ENCODE measurements at places on chromosomes 11 and 22.

DNA sequence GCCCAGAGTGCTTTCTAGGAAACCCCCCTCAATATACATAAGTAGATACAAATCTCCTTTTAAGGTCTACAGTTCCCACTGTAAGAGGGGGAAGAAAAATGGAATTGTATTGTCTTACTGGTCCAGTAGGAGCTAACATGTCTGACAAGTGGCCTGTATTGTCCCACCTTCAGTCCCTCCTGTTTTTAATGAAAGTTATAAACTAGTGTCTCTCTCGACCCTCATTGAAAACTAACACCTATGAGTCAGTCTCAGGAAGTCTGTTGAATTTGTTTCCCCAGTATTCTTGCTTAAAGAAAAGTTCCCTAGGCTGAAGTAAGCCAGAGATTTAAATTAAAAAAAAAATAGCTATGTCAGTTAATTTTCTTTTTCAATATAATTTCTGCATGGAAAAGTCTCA lies 69.3 kb downstream of the TTC17 start:
- no peak for DNase-seq

DNA sequence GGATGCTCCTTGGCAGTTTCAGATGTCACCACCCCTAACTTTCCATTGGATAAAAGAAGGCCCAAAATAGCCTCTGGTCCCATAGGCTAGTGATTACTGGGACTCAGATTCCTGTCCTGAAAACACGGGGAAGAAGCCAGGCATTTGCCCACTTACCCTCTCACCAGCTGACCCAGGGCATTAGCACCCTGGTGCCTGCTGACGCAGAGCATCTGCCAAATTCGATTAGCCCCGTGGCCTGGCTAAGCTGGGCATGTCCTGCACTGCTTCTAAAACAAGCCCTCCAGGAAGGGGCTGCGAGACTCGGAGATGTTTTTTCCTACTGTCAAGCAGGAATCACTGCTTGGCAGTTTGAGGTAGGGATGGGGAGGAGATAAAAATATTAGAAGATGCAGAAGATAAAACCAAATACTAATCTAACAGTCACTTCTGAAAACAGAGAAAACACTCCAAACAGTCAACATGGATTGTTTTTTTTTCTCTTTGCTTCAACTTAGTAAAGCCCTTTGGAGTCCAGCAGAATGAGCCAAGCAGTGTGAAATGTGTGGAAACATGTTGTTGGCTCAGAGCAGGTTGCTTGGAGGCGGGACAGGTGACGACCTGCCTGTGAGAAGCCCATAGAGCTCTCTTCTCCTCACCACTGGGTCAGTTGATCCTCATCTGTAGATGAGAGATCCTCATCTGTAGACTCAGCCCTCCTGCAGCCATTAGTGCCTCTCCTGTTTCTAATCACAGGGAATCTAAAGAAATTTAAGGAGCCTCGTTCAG lies 54.0 kb downstream of the BDNF start:
- no peak for DNase-seq

DNA sequence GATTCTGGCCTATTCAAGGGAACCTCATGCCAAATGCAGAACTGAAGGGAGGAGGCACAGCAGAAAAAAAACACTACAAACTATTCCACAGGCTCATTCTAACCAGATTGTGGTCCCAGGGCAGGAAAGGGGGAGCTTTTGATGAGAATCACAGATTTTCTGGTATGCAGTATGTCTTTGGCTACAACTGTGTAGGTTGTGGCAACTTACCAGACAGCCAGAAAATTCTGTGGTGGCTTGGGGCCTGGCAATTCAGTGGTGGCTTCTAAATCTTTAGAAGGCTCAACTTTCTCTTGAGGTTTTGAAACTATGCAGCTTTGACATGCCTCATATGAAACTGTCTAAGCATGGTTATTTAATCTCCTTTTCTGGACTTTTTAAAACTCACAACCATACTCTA lies 850.8 kb upstream of the CCDC90B start:
- DNase-seq, result no peak

- DNase-seq, result no peak
These were observed 4.1 kb upstream of the VSIG2 start for GRCh38 chr11:124756033-124756752.

GRCh38 chr11:75324740-75325139 lies 26.7 kb downstream of the ARRB1 start:
- DNase-seq, result no peak

DNA sequence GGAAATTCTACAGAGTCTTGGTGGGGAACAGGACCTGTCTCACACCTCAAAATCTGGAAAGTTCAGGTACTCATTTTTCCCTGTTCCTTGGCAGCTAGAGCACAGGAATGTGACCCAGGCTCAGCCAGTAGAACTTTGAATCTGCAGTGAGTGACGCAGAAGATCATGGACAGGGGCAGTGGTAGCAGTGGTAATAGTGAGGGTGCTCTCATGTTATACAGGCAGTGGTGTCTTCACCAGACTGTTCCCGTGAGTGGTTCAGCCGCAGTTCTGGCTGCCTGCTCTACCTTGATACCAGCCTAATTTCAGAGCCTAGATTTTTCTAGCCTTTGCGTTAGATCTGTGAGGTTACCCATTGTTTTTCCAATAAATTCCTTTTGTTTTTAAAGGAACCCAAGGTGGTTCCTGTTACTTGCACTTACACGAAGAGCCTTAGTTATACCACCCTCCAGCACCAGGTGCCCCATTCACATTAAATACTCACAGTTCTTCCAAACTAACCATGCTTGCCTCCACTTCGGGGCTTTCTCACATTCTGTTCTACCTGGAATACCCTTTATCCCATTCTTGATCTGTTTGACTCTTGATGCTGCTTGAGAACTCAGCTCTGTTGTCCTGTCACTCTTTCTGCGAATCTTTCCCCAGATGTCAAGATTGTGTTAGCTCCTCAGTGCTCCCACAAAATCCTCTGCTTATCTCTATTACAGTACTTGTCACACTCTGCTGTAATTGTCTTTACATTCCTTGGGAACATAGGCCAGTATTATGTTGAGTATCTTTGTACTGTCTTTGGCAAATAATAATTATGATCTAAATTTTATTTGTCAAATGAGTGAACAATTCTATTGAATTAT lies 47.8 kb downstream of the SWAP70 start:
- DNase-seq, result no peak

DNA sequence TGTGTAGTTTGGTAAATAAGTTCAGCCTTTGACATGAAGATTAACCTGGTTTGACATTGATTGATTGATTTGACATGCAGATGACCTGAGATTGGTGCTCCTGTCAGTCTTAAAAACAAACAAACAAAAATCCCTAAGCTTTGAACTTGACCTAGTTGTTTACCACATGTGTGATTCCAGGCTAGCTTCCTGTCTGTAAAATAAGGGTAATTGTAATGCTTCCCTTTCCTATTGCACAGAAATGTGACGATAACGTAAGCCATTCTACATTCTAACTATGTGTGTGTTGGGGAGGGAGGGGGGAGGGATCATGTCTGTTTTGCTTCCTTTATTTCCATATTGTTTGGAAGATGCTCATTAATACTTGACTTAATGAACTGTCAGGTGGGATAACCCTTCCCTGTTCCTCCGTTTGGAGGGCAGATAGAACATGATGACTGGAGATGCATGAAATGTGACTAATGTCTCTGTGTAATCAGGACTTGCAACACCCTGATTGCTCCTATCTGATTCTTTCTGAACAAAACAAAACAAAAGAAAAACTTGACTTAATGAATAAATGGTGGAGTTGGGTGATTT lies 106.1 kb upstream of the CLMP start:
- no peak for DNase-seq

- no peak for DNase-seq
These were observed 4.2 kb downstream of the SLC17A6 start for GRCh38 chr11:22342211-22343031.

DNA sequence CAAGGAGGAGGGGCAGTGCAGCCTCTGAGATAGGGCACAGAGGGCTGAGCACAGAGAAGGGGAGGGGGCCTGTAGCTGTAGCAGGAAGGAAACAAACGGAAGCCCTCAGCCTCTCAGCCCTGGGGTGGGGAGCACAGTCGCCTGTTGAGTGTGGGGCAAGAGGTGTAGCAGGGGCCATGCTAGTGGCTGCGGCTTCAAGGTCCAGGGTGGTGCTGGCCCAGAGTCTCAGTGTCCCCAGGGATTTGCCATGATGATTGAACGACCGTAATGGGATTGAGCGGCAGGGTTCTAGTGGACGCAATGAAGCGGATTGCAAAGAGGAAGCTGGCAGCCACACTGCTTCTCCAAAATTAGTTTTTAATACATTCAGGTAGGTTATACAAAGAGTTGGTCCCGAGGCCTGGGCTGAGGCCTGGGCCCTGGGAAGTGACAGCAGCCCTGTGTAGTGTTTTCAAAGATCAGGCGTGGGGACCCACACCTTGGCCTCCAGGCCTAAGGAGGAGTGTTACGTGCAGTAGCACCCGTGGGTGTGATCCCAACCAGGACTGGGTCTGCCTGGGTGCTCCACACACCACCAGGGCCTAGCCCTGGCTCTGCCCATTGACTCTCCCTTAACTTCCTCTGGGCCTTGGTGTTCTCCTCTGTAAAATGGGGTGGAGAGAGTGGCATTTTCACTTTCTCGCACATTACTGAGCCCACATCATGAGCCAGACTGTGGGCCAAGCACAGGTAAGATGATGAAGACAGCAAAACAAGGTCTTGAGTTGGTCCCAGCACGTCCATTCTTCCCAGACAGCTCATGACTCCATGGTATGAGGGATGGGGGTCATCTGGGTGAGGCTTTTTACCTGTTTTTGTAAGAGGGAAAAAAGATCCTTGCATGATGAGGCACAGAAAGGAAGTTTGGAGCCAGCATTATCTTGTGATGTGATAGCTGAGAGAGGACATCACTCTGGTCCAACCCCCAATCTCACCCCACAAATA lies 13.1 kb downstream of the LRRC32 start:
- DNase-seq, result no peak

- no peak for DNase-seq
These were observed 27.6 kb upstream of the BMAL1 start for GRCh38 chr11:13249992-13250391.

DNA sequence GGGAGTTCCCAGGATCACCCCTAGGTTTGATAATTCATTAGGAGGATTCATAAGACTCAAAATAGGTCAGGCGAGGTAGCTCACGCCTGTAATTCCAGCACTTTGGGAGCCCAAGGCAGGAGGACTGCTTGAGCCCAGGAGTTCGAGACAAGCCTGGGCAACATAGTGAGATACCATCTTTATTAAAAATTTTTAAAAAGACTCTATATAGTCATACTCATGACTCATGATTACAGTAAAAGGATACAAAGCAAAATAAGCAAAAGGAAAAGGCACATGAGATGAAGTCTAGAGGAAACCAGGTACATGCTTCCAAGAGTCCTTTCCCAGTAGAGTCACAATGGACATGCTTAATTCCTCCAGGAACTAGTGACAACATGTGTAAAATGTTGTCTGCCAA lies 13.9 kb upstream of the PTS start:
- DNase-seq, result no peak

DNA sequence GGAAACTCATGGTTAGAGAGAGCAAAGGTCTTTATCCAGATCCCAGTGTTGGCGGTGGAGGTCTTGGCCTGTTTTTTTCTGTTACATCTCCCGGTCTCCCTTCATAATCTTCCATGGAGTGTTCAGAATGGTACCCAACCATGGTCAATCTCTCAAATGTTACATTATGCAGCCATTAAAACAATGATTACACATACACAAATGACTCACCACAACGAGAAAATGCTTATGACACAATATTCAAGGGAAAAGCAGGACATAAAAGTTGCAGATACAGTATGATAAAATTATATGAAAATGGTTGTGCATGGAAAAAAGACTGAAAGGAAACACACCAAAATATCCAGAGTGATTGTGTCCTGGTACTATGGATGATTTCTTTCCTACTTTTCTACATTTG lies 17.8 kb upstream of the CSNK1E start:
- no peak for DNase-seq

DNA sequence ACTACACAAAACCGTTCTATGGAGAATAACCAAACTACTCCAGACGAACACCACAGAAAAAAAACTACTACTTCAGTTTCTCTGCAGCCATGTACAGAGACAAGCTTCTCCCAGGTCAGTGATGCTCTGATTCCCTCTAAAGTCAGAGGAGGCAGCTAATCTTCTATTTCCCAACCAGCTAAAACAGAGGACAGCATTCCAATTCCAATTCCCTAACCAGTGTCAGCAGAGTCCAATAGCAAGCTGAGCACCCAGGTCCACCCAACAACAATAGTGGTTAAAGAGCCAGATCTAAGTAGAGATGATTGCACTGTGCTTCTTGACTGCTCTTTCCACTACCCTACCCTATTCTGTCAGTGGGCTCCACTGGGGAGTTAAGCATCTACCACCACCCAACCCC lies 6.7 kb downstream of the XKR3 start:
- no peak for DNase-seq

GRCh38 chr11:118415739-118416068 lies 14.3 kb downstream of the ATP5MG start:
- no peak for DNase-seq

GRCh38 chr11:28833670-28834069 lies 725.5 kb downstream of the METTL15 start:
- no peak for DNase-seq

- no peak for DNase-seq
These were observed 128.1 kb upstream of the E2F8 start for GRCh38 chr11:19368726-19369375.

GRCh38 chr11:43359422-43359818 lies 700 bp downstream of the TTC17 start:
- no peak for DNase-seq

GRCh38 chr11:70712471-70712870 lies 314.1 kb downstream of the CTTN start:
- no peak for DNase-seq

- no peak for DNase-seq
These were observed 102.9 kb downstream of the MED15 start for GRCh38 chr22:20610243-20610686.

DNA sequence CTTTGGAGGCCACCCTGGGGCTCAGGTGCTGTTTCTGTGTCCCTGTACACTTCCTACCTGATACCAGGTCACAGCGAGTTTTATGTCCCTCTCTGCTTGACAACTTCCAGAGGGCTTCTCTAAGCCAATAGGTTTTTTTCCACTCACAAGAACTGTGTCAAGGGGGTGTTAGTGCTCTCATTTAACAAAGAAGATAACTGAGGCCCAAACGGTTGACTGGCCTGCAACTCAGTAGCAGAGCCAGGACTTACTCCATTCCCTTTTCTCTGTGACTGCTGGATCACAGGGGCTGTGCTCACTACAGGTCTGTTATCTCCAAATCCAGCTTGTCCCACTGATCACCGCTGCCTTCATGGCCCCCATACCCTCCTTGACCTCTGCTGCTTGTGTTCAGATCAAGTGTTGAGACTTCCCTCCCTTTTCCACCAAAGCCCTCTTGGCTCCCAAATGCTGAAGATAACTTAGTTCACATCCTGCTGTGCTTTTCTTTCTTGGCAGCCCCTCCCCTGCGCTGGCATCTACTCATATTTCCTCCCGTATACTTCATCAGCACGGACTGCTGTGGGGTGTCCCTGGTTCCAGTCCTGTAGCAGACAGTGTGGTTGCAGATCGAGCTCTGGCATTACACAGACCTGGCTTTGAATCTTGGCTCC lies 41.3 kb downstream of the POU2F3 start:
- DNase-seq, result no peak

GRCh38 chr11:117793583-117793982 lies 3.4 kb downstream of the DSCAML1 start:
- no peak for DNase-seq

- DNase-seq, result no peak
These were observed 186.8 kb upstream of the CADM1 start for GRCh38 chr11:115691030-115691429.
